ENCODE measurements at places on chromosomes 12 and 14. TPM values are rescaled to one million over a fixed set of nuclear protein-coding genes. Genes with fewer than 3 reads are reported as not detected.

TCL1B gene
- not detected for total RNA-seq

GNB3 gene
- 21.2 TPM for total RNA-seq

TAS2R8 gene
- not detected for total RNA-seq

DNA sequence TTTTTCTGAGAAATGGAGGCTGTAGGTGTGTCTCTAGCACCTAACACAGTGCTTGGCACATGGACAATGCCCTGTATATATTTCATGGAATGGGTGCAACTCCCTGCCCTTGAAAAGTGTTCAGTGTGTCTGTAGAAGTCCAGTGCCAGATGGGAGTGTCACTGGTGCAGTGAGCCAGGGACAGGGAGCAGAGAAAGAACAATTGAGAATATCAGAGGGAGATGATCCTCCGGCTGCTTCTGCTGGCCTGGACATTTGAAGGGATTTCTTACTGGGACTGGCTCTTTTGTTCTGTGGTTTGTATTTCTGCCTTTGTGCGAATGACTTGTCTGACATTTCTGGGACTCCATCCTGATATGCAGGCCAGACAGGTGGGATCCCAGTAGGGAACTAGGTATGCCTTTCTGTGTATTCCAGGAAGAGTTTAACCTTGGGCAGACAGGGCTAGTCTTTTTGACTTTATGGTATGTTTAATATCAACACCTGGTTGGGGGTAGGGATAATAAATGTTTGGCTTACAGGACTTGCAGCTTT is 328.0 kb downstream of the NRXN3 start:
- no peak for DNase-seq

ASB2 gene
- total RNA-seq: 3.5 TPM

- no peak for DNase-seq
Measured at GRCh38 chr14:86766469-86766868, 1226.5 kb downstream of the GALC start.

SCN8A gene
- 13.5 TPM for total RNA-seq

GRCh38 chr12:51085757-51086156 is 2.4 kb upstream of the CSRNP2 start:
- no peak for DNase-seq

DCTN2 gene
- total RNA-seq: 138 TPM

- DNase-seq: no peak
Measured at GRCh38 chr12:51874000-51874399, 13.9 kb upstream of the ANKRD33 start.

DNA sequence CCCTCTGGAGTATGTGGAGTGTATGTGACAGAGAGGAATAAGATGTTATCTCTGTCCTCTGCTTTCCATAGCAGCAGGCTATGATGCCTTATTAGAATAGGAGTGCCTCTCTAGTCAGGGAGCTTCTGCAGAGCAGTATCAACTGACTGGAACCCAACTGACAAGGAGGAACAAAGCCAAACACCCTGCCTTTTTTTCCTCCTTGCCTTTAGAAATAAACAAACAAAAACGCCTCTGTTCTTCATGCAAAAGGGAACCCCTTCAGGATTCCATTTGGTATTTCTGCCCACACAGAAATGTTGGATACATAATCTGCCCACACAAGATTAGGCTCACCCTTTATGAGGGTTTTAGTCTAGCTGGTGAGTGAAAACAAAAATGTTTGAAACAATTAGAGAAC is 50.3 kb downstream of the VRK1 start:
- DNase-seq: no peak

DNA sequence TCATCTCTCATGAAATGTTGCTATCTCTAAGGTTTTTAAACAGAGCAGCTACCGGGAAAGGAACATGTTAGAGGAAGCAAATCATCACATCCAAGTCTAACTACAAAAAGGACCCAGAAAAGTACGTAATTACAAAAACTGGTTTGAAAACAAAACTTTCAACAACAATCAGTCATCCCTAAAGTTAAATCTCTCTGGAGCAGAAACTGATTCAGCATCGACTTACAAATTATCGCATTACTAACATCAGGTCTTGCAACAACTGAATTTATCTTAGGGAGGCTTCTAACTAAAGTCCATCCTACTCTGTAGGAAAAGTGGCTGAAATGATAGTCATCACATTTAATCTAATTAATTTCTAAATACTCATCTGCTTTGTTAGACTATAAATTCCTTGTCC is 137.0 kb downstream of the MED13L start:
- DNase-seq: no peak

DNA sequence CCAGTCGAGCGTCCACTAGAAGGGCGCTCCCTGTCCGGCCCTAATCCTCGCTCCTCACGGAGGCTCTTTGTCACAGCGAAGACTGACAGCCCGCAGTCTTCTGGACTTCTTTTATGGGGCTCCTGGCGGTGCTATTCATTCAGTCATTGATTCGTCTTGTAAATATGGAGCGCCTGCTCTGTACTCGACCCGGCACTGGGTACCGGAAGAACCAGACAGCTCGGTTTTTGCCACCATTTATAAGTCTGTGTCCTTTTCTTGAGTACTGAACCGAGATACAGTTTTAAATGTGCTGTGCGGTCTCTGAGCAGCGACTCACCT is 570 bp downstream of the DMAC2L start:
- no peak for DNase-seq

DNA sequence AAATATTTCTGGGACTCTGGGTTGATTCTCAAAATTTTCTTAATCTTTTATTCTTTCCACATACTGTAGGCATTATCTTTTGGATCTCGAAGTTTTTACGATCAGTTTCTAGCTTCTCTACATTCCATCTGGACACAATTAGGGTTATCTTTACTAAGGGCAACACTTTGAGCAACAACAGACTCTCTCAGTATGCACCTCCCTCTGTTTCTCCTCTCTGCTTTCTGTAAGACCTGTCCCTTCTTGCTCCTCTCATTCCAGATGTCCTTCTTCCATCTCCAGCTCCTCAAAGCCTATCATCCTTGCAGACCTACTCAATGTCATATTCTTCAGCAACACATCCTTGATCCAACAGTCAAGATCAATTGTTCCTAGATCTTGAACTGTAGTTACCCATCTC is 457.0 kb downstream of the SLC6A15 start:
- DNase-seq: no peak

RD3L gene
- total RNA-seq: not detected

DNA sequence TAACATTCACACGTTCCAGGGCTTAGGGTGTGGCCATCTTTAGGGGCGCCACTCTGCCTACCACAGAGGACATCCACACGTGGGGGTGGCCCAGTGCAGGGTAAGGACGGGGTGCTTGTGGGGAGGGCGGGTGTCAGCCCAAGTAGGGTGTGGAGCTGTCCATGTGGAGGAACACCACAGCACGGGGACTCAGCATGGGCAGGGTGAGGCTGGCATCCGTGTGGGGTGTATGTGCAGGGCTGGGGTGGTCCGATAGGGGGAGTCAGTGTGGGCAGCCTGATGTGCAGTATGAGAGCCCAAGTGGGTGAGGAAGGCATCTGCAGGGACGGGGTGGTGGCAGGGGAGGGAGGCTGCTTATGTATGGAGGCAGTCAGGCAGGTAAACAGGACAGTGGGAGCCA is 17.7 kb downstream of the PSMC1 start:
- no peak for DNase-seq

INHBE gene
- 0.36 TPM for total RNA-seq

DNA sequence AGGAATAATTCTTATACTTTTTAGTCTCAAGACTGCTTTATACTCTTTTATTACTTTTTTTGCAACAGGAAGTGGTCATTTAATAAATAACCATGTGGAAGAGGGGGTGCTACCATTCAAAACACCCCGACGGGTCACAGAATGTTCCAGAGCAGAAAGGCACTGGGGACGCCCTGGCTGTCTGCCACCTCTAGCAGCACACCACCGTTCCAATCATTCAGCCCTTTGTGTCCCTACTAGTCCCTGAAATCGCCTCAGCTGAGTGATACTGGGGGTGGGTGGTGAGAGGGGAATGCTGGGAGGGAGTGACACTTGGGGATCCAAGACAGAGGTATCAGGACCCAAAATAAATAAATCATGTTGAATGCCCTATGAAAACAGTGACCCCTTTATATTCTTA is 52.4 kb downstream of the MON2 start:
- DNase-seq: no peak

- DNase-seq: no peak
Measured at GRCh38 chr12:105335856-105336255, 5.4 kb downstream of the C12orf75 start.

CLEC2B gene
- 0.19 TPM for total RNA-seq

GRCh38 chr14:72332871-72333270 is 400.6 kb downstream of the RGS6 start:
- DNase-seq: no peak

DNA sequence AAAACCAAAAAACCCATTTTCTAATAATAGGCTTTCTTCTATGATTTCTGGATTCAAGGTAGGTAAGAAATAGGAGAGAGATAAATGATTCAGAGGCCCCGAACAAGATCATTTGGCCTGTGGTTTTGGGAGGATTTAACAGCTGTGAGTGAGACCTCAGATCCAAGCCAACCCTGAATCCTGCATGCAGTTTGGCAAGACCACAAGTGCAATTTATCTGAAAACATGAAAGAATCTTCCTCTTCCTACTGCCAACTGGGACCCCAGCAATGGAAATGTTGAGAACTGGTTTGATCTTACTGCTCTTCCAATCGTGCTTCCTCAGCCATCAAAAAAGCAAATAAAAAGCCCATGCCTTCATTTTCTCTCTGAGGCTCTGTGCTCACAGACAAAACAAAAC is 519.7 kb upstream of the TBX3 start:
- DNase-seq: no peak

GRCh38 chr14:74492776-74493342 is at the start of gene NPC2:
NPC2 (minus strand) TSS chr14:74493305; CDS start chr14:74493274, 31 bp downstream.
- DNase-seq: no peak
